Substantia nigra (tissue), 51 donors: ENCODE measurements at places on chromosomes 3 and 15.

- DNase-seq: peak; percentile 22
Measured at GRCh38 chr3:172511783-172512762, 11.2 kb downstream of the TNFSF10 start.

- no peak for DNase-seq
Measured at GRCh38 chr3:149992416-149993058, 21.8 kb upstream of the PFN2 start.

GRCh38 chr3:37660782-37661181 is 200.9 kb upstream of the CTDSPL start:
- no peak for DNase-seq

GRCh38 chr3:110774496-110775265 is 296.9 kb upstream of the NECTIN3 start:
- no peak for DNase-seq

DNA sequence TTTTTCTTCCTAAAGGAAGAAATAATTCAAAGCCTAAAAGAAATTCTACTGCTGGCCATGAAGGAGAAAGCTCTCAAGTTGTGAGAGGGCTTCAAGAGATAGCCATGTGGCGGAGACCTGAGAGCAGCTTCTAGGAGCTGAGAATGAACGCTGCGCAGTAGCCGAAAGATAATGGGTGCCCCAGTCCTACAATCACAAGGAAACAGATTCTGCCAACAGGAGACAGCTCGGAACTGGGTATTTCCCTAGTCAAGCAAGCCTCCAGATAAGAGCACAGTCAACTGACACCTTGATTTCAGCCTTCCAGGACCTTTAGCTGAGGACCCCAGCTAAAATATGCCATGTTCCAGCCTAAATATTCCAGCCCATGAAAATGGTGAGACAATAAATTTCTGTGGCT is 824.1 kb downstream of the FHIT start:
- DNase-seq: no peak

GRCh38 chr3:196063456-196063855 is 18.4 kb downstream of the TFRC start:
- DNase-seq: no peak

DNA sequence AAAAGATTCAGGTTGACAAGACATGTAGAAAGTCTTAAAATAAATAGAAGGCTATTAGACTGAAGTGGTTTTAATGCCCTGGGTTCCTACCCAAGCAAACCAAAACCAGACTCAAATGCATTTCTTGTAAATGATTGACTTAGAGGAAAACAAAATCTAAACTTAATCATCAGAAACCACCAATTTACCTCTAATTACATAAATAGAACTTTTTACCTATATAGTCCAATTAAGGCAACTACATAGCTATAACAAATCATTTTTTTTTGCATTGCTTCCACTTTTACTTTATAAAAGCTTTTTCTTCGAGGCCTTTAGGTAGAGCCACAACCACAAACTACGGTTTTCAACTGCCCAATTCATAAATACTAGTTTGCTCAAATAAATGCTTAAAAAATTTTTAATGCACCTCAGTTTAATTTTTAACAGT is 231.3 kb upstream of the ARHGEF26 start:
- no peak for DNase-seq

- DNase-seq: no peak
Measured at GRCh38 chr3:29759411-29760225, 478.7 kb downstream of the RBMS3 start.
